ENCODE measurements at places on chromosomes 13 and 19.
A peak's percentile ranks its signal among the peaks of the same experiment; 100 is the strongest.

DNA sequence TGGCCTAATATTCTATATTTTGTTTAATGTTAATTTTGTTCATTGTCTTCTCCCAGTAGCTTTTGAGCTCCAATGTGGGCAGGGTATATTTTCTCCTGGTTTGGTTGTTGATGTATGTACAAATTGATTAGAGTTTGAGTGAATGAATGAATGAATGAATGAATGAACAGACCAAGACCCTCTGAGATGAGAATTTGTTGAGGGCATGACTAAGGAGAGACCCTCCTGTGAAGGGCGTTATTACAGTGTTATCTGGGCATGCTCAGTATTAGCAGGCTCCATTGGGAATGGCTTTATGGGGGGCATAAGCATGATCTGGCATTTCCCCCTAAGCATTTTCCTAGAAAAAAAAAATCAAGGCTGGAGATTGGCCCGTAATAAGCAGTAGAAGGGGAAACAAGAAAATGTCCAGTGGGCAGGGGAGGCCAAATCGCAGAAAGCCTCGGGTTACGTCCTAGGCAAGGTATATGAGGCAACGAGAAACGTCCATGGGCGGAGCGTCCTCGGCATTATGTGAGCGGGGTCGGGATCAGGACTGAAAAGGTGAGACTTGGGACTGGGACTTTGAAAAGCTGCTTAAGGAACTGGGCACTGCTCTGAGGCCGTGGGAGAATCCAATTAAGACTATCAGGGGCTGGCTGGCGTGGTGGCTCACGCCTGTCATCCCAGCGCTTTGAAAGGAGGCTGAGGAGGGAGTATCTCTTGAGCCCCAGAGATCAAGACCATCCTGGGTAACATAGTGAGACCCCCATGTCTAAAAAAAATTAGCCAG, 904 bp upstream of the ARHGAP33 start:
- DNase-seq, result no peak

DNA sequence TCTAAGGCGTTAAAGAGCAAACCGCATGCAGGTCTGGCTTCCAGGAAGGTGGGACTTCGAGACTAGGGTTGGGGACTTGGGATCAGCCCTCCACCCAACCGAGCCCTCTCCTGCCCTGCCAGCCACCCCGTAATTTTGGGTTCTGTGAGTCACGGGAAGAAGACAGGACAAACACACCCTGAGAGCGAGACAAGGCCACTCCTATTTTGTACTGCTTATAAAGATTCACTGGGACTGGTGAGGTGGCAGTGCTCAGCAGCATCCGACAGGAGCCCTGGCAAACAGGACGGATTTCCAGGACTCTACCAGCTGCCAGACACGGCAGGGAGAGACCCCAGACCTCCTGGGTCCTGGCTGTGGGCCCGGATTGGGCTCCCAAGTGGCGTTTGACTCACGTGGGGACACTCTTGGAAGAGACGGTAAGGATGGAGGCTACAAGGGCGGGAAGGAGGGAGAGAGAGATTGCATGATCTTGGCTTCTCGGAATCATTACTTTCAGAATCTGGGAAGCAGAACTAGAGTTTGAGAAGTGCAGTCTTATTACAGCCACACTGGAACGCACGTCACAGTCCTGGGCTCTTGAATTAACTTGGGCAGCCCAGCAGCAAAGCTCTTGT, at the start of gene C5AR2:
TSS of gene C5AR2 (plus strand) at position 245 of the 617 bp plus-strand sequence. CDS start 8,625 bp downstream, outside the sequence.
- no peak for DNase-seq

GRCh38 chr13:111183087-111183645, 68.1 kb downstream of the ARHGEF7 start:
- DNase-seq, result peak; percentile 24

DNA sequence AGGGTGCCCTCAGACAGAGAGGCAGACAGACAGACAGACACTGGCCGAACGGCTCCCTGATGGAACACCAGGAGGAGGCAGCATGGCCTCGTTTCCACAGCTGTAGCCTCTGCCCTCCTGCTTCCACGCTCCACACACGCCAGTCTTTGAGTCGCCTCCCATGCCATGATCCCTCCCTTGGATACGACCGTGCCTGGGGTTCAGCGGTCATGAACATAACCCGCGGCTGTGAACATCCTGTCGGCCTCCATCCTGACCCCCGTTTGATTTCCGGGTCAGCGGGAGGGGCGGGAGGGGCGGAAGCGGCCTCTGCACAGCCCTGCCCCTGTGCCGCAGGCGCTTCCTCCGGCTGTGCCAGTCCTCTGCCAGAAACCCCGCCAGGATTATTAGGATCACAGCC, 23.4 kb downstream of the GP6 start:
- DNase-seq, result peak; percentile 8

- DNase-seq, result no peak
Measured at GRCh38 chr19:45630463-45630862, 8.7 kb downstream of the EML2 start.

- peak; percentile 45 for DNase-seq
Measured at GRCh38 chr13:113186061-113186900, 22.2 kb downstream of the PCID2 start.

- DNase-seq, result no peak
Measured at GRCh38 chr19:7535998-7536695, 630 bp downstream of the PNPLA6 start.

GRCh38 chr13:80716610-80717081, 375.7 kb upstream of the SPRY2 start:
- no peak for DNase-seq

DNA sequence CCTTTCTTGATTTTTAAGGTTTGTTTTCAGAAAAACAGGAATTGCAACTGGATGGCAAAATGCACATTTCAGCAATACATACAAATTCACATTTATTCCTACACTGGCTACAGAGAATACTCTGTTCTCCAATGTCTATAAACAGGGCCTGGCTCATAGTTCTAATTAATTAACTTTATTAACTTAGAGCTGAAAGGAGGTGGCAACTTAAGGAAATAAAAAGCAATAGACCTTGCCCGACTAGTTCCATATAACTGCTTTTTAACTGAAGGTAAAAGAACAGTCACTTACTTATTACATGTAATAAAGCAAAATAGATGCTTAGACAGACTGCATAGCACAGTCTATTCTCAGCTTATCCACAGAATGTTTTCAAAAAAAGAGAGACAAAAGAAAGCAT, 498.5 kb downstream of the DIAPH3 start:
- DNase-seq, result no peak

DNA sequence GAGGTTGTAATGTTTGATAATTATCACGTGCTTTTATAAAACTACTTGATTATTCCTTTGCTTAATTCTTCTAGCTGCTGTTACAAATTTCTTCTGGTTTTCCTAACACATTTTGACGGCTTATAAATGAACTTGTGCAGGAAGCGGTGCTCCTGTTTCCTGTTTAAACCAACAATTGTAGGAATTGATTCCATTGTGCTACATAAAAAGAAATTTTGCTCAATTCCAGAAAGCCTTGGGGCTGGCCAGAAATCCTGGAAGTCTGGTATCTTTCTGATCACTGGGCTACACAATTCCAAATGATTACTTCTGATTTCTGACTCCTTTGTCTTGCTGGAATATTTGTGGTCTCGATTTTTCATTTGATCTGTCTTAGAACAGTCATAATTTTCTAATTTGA, 14.9 kb downstream of the RFC3 start:
- DNase-seq, result no peak

GRCh38 chr19:49636233-49636932, 3.6 kb downstream of the RRAS start:
- DNase-seq, result no peak

- DNase-seq, result no peak
Measured at GRCh38 chr13:38824342-38824741, 137.5 kb downstream of the FREM2 start.

GRCh38 chr13:104473936-104474335, 1407.7 kb upstream of the SLC10A2 start:
- no peak for DNase-seq

DNA sequence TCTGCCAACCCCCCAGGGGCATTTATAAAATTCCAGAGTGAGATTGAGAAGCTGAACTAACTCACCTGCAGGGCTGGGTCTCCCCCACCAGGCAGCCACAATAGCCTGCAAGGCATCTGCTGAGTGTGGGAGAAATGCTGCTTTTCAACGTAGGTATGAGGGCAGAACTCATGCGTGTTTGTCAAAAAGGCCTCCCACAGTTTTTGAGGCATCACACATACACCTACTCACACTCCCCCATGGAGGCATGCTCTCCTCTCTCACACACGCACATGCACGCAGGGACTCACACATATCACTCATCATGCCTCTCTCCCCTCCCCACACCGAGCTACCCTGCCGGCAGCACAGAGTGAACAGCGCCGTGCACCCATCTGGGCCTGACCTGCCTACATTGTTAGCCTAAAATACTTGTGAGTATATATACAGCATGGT, 390.5 kb downstream of the FGF9 start:
- DNase-seq, result peak; percentile 51

DNA sequence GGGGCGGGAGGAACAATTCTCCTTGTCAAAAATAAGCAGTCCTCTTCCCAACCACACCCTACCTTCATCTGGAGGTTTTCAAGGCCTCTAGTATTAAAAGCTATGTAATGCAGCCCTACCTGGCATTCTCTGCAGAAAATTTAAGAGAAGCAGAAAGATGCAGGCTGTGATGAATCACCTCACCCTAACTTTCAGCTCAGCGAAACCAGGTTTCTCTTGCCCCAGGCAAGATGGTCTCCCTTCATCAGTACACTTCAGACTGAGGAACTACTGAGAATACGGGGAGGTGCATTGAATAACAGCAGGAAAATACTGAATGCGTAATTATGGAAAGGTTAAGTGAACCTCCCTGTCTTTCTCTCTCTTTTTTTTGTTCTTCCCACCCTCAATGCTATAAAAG, 437.6 kb upstream of the KLF12 start:
- no peak for DNase-seq

DNA sequence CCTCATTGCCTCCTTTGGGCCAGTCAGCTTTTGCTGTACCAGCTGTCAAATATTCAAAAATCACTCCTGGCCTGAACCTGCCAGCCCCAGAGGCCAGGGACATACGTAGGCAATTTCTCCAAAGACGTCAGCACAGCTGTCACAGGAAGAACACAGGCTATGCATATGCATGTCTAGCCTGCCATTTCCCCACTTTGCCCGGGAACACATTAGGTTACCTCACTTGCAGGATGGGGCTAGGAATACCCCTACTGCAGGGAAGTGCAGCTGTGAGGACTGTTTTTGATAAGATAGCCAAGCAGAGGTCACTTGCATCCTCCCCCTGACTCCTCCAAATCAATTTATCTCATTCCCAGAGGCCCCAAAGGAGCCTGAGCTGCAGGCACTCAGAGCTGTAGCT, 2.8 kb downstream of the ZNF667 start:
- DNase-seq, result no peak

DNA sequence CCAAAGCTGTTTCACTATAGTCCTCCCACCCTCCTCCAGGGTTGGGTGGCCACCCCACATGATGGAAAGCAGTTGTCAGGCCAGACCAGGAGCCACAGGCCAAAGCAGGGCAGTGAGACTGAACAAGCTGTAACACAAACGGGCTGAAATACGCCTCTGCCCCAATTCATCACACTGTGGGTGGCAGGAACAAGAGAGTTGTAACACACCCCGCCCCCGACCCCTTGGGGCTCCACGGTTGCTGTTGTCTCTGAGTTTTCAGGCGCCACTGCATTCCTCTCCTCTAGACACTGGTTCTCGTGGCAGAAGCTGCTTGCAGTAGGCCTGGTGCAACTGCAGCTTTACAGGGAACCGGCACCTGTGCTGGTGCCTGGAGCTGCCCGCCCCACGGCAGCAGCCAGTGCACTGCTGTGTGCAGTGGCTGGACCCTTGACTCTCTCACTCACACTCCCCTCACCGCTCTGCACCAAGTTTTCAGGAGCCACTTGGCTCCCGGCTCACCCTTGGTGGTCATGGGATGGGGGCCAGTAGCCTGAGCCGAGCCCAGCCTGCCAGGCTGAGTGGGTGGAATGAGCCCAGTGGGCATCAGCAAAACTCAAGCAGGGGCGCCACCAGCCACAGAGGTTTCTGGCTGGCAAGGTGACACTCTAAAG, 1314.5 kb upstream of the MIR17HG start:
- no peak for DNase-seq

DNA sequence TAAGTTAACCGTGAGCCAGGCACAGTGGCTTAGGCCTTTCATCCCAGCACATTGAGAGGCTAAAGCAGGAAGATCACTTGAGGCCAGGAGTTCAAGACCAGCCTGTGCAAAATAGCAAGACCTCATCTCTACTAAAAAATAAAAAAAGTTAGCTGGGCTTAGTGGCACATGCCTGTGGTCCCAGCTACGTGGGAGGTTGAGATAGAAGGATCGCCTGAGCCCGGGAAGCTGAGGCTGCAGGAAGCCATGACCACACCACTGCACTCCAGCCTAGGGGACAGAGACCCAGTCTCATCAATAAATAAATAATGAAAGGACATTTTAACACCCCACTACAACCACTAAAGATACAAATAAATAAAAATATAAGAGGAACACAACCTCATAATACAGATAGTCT, 21.6 kb downstream of the LSM14A start:
- no peak for DNase-seq

DNA sequence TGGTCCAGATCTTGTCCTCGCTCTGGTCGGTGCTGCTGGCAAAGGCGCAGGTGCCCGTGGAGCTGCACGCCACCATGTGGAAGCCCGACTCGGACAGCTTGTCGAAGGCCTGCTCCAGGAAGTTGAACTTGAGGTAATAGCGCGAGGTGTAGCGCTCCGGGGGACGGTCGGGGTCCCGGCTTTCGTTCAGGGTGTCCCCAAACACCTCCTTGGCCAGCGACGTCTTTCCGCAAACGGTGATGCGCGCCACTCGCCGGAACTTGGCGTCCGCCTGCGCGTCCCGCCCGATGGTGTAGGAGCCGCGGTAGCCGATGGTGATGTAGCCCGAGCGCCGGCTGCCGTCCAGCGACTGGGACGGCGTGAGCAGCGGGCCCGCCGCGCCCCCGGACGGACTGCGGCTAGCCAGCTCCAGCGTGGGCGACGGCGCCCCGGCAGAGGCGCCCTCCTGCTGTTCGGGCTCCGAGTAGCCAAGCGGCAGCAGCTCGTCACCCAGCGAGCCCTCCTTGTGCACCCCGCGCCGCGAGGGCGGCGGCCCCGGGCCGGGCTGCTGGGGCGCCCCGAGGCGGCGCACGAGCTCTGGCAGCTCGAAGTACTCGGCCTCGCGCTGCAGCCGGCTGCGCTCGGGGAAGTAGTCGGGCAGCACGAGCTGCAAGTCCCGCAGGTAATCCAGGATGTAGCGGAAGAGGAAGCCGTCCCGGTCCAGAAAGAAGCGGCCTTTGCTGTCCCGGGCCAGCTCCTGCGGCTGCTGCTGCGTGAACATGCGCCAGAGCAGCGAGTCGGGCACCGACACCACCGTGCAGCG, 801 bp downstream of the KCTD12 start:
- DNase-seq, result peak; percentile 49

- no peak for DNase-seq
Measured at GRCh38 chr13:99800011-99800410, 171.6 kb downstream of the ZIC5 start.

GRCh38 chr19:38728752-38729541, 15.3 kb downstream of the CAPN12 start:
- DNase-seq, result no peak

DNA sequence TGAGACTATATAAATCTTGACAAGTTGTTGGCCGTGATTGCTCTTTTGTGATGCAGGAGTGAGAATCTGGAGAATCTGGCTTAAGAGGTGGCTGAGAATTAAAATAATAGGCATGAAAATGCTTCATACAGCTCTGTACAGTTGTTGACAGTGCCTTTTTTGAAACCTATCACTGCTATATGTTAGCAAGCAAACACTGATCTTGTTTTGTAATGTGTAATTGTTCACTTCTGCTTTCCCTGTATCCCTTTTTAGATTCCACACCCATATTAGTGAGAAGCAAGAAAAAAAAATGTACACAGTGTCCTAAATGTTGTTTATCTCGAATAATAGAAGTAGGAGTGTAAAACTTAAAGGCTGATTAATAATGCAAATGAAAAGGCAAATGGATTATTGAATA, 31.1 kb downstream of the ITM2B start:
- DNase-seq, result no peak
